ENCODE measurements at places on chromosomes 2 and 18.

- peak; percentile 7 for DNase-seq
Observed at GRCh38 chr2:24307961-24308360, 52.4 kb downstream of the ITSN2 start.

DNA sequence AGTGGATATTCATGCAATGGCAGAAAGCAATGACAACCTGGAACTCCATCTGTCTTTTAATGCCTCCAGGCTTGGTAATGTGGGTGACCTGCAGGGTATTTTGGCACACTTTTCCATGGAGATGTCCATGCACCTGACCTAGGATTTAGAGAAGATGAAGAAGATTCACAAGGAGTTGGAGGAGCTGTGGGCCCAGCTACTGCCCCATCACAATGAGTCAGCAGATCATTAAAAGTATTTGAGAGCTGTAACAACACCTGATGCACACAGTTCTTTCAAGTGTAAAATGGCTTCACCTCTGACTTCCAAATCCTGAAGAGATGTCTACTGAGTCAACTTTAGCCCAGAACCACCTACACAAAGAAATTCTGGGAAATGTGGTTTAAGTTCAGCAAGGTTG lies 22.1 kb upstream of the OSR1 start:
- DNase-seq = no peak

DNA sequence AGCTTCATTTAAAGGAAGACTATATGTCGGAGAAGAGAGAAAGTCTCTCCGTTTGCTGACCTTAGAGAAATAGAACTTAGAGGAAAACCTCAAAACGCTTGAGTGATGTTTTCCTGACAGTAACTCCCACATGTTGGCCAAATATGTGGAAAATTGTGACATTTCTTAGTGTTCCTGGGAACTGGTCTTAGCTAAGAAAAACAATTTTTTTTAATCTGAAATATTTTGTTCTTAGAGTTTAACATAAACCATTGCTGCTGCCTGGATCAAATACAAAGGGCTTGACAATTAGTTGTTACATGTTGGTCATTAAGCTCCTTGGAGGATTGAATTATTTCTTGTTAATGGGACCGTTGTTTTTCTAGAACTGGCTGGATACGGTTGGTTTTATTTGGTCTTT lies 16.3 kb downstream of the DYNC2LI1 start:
- DNase-seq = peak; percentile 41

GRCh38 chr2:208594642-208595385 lies 188.2 kb downstream of the PTH2R start:
- DNase-seq = no peak

GRCh38 chr2:239929504-239929903 lies 95.6 kb downstream of the NDUFA10 start:
- no peak for DNase-seq

DNA sequence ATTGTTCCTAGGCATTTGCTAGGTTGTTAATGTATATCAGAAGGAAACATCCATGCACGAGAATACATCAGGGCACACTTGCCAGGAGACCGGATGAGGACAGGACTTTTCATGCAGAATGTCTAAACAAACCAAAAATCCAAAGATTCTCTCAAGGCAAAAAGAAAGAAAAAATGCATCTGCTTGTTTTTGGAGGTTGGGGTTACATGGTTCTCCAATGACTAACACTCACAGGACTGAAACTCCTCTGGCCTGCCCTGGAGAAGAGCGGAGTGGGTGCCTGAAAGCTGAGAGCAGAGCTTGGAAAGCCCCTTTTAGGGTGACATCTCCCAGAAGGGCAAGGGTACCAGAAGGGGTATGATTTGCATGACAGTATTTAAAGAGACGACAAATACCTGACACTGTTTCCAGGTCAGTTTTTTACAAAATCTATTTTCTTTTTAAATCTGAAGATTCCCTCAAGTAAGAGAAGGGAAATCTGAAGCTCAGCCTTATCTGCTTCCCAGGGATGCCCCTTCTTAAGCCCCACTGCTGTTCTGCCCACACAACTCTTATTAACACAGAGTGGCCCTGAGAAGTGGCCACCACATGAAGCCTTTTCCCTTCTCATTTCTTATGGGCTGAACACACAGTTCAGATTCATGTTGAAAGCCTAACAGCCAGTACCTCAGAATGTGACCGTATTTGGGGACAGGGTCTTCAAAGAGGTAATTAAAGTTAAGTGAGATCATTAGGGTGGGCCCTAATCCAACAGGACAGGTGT lies 216.4 kb downstream of the STK39 start:
- peak; percentile 84 for DNase-seq

Data from adipocyte (in vitro differentiated cells).